ENCODE measurements at places on chromosomes 16 and 17.
A peak's percentile ranks its signal among the peaks of the same experiment; 100 is the strongest.

GRCh38 chr17:65020284-65020683, 36.3 kb downstream of the GNA13 start:
- DNase-seq: no peak

- no peak for DNase-seq
Measured at GRCh38 chr17:37650419-37651003, 7.3 kb upstream of the DDX52 start.

- no peak for DNase-seq
Measured at GRCh38 chr16:65095090-65095728, 26.7 kb downstream of the CDH11 start.

- no peak for DNase-seq
Measured at GRCh38 chr16:76195648-76196047, 81.6 kb upstream of the CNTNAP4 start.

DNA sequence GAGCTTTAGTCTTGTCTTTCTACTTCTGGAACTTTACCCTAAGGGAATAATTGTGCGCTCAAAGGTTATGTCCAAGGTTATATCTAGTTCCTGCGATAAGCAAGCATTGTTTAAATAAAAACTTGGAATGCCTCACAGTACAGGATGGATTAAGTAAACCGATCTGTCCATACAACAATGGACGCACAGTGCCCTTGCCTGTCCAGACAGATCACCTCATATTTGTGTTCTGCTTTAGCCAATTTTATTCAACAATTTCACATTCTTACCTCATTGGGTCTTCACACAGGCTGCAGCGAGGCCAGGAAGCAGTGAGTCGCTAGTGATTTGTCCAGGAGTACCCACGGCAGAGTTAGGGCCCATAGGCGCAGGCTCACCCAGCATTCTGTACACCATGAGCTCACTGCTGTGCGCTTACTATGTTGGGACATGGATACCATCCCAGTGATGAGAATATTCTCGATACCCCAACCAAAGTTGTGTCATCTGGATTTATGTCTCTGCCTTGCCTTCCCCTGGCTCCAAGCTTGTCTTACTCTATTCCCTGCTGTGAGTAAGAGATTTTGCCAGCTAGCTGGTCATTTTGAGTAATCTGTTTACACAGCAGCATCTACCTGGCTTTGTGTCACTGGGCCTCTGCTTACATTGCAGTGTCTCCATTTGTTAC, 39.8 kb downstream of the USP43 start:
- no peak for DNase-seq

- no peak for DNase-seq
Measured at GRCh38 chr17:2025622-2026309, 632 bp upstream of the RTN4RL1 start.

DNA sequence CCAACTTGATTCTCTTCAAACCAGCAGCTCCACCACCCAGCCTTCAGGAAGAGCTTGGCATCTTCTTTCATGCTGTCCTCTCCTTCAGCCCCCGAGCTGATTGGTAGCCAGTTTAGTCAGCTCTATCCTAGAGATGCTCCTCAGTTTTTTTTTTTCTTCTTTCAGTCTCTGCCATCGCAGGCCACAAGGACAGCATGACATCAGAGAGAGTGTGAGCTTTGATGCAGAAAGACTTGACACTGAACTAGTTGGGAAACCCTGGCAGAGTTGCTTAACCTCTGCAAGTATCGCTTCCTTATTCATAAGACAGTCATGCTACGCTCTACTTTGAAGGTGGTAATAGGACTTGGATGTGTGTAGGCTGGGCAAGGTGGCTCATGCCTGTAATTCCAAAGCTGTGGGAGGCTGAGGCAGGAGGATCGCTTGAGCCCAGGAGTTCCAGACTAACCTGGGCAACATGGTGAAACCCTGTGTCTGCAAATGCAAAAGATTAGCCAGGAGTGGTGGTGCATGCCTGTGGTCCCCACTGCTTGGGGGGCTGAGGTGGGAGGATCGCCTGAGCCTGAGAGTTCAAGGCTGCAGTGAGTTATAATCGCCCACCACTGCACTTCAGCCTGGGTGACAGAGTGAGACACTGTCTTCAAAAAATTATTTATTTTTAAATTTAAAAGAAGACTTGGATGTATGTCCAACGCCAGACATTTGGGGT, 2.6 kb downstream of the CD300LB start:
- DNase-seq: no peak

DNA sequence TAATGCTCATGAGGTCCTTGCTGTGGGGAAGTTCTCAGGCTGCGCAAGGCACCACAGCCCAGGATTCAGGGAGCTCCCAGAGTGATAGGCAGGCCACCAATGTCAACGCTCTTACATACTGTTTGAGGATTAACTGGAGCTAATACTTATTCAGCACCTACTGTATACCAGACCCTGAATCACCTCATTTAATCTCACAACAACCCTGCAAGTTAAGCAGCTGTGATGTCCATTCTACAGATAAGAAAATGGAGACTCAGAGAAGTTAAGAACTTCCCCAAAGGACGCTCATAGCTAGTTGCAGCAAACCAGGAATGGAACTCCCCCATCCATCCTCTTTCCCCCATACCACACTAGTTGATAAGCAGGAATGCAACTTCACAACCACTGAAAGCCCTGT, 25.5 kb upstream of the CCR7 start:
- DNase-seq: no peak

GRCh38 chr17:7557147-7557764, 1.3 kb upstream of the TNFSF13 start:
- DNase-seq: no peak

DNA sequence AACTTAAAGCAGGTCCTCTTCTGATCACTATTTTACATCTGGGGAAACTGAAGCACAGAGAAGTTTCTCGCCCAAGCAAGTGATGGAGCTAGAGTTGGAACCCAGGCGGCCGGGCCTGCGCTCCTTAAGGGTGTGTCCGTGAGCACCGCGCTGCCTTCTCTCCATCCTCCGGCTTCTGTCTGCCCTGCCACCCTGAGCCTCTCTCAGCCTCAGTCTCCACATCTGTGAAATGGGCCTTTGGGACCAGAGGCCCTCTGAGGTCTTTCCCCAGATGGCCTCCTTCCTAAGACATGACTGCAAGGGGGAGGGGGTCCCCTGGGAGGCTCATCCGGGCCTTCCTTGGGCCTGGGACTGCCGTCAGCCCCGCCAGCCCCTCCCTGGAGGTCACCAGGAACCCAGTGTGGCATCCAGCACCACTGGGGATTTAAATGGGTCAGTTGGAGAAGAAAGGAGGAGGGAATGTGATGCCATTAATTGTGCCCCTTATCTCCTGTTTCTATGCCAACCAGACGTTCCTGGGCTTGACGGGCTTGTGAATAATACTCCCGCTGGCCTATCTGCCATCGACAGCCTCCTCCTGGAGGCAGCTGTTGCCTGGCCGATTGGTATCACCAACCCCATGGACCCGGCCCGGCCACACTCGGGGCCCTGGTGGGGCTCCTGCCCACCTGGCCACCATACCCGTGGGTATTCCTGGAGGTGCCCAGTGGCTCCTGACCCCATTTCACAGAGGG, 5.1 kb downstream of the ZFPM1 start:
- no peak for DNase-seq

- DNase-seq: peak; percentile 40
Measured at GRCh38 chr16:67936124-67936879, at the start of gene PSMB10. Gene PSMB10 (minus strand): TSS chr16:67936850. CDS start chr16:67936749, 101 bp downstream.

- DNase-seq: peak; percentile 37
Measured at GRCh38 chr17:41404024-41404671, 6.7 kb upstream of the KRT31 start.

GRCh38 chr17:59496178-59496577, 69.2 kb upstream of the DHX40 start:
- DNase-seq: no peak

DNA sequence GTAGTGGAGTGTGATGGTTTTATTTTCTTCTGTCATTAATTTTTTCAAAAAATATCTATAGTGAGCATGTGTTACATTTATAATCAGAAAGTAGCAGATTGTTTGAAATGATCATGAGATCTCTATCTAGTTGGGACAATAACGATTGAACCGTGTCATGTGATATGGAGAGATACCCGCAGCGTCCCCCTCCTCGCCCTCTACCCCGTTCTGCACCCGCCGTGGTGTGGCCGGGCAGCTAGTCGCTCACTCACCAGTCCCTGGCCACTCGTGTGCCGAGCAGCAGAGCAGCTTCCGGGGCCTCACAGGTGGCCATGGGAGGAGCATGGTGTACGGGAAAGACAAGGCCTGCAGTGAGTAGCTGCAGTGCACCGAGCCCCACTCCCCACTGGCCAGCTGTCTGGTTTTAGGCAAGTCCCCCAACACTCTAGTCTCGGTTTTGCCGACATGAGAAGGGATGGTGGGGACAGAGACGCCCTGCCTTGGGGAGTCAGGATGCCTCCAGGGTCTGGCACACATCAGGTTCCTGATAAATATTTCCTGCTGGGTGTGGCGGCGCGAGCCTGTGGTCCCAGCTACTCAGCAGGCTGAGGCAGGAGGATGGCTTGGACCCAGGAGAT, 15.3 kb downstream of the MLYCD start:
- DNase-seq: no peak

DNA sequence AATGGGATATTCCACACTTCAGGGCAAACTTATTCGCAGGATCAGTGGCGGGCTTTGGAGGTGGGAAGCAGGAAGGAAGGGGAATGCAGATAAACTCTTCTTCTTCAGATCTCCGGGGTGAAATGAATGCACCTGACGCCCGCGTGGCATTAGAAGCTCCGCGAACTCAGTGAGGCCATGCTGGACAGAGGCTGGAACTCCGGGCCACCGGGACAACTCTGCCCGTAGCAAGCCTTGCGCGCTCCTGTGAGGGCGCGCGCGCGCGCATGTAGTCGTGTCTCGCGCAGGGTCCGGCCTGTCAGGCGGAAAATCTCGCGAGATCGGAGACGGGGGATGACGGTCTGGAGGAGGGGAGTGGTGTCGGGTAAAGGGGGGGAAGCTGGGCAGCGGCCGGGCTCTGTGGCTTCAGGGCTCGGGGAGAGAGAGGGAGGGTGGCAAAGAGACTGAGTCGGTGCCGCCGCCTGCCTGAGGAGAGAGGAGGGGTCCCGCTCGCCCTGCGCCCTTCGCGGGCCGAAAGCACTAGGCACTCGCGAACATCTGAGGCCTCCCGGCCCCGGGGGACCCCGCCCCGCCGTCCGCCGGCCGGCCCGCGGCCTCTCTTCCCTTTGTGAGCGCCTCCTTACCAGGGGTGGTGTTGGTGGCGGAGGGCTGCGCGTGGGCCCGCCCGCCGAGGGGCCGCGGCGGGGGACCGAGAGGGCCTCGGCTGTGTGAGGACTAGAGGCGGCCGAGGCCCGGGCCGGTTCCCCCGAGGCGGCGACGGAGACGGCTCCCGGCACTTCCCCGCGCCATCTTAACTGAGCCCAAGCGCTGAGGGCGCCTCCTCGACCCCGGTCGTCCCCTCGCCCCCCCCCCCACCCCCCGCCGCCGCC, at the start of gene TAOK1:
Gene TAOK1, plus strand, starts transcription at position 382 of the 869 bp plus-strand sequence. CDS start 61,186 bp downstream, outside the sequence.
- peak; percentile 98 for DNase-seq

DNA sequence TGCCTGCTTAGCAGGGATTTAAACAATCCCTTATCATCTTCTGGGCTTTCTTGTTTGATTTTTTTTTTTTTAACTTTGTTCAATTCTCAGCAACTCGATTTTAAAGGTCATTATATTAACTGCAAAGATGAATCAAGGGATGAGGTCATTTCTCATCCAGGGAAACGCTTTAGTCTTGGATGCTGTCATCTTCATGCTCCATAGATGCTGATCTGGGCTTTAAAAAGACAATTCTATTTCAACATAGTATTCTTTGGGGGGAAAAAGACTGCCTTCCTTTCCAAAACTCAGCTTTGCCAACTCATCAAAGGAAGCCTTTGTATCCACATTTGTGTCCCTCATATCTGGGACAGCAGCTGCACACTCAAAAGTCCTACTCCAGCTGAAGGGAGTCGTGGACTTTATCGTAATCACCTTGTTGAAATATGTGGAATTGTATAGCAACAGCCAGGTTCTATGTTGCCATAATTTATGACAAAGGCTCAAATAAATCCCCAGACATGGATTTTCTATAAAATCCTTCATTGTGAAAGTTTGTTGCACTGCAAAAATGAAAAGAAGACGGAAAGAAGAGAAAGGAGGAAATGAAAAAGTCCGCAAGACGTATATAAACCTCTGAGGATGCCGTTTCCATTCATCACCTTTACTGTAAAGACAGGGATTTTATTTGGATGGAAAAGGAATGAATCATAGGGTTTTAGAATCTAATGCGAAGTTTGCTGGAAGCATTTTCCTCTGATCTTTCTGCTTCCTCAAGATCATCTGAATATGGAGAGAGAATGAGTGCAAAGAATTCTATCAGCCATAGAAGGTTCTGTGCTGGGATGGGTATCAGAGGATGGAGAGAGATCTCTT, 48.6 kb upstream of the XYLT1 start:
- DNase-seq: no peak

DNA sequence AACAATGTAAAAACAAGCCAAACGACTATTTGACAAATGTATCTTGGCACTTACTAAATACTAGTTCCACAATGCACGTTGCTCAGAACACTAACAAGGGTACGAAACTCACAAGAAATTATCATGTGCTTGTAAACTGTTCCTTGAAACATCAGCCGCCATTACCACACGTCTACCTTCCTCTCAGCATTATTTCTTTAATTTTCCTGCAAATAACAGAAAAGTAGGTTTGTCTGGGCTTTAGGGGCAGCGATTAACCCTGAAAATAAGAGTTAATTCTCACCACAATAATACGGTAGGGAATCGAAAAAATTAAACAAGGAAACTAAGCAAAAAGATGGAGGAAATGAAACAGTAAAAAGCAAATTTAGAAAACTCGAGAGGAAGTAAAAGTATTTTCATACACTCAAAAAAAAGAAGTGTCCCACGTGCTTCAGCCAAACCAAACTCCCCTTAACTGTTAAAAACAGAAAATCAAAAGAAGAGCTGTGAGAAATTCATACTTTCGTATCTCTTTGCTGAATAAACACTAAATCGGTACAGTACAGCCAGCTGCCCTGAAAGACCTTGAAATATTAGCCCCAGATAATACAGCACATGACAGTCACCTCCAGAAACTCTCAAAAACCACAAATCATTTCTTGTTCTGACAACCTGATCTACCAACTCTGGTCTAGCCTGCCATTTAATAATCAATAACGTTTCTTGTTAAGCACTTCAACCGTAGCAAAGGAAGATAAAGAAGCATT, 1.2 kb downstream of the ARHGAP17 start:
- DNase-seq: no peak

DNA sequence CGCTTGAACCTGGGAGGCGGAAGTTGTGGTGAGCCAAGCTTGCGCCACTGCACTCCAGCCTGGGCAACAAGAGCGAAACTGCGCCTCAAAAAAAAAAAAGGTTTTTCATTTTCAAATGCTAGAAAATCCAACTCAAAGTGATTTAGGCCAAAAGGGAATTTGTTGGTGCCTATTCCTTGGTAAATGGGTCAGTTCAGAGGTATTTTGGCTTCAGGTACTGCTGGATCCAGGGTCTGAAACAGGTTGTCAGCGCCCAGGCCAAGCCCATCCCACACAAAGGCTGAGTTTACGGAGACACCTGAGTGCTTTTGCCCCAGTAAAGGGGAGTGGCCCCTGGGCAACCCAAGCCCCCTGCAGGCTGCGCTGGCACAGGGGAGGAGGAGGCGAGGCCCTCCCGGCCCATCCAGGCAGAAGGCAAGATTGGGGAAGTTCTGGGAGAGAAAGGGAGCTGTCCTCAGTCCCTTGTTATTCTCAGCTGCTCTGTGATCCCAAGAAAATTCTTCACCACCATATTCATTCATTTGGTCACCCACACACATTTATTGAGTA, 8.5 kb upstream of the JPH3 start:
- DNase-seq: no peak
